ENCODE measurements at places on chromosomes 11 and 22.

- DNase-seq = no peak
These were observed 86.6 kb downstream of the MAML2 start for GRCh38 chr11:96256215-96257011.

GRCh38 chr22:31537019-31537535 lies 40.7 kb downstream of the SFI1 start:
- DNase-seq = no peak

GRCh38 chr11:44311339-44312261 lies 1.7 kb upstream of the ALX4 start:
- DNase-seq = no peak

- DNase-seq = no peak
These were observed 10.8 kb downstream of the SNX19 start for GRCh38 chr11:130905512-130905911.

GRCh38 chr11:61532134-61533038 lies 23.8 kb downstream of the LRRC10B start:
- peak; percentile 24 for DNase-seq

DNA sequence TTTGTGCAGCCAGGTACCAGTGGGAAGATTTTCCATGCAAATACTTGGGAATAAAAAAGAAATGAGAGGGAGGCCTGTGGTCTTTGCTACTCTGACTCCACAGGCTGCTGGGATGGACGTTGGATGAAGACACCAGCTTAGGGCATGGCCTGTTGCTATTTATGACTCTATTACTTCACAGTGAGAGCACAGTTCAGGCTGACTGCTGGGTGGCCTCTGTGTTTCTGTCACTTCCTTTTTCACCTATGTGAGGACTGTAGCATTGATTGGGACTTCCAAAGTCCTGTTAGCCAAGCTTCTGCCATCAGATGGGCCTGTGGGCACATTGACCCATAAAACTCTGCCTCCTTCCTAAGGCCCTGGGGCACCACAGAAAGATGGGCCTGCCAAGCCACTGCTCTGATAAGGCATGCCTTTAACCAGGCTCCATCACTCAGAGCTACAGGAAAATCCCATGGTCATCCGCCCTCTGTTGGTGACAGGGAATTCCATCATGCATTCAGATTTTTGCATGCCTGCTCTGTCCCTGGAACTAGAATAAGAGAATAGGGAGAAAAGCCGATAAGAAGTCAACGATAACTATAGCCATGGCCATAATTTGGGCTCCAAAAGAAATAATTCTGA lies 64.6 kb downstream of the KCNJ1 start:
- DNase-seq = no peak

DNA sequence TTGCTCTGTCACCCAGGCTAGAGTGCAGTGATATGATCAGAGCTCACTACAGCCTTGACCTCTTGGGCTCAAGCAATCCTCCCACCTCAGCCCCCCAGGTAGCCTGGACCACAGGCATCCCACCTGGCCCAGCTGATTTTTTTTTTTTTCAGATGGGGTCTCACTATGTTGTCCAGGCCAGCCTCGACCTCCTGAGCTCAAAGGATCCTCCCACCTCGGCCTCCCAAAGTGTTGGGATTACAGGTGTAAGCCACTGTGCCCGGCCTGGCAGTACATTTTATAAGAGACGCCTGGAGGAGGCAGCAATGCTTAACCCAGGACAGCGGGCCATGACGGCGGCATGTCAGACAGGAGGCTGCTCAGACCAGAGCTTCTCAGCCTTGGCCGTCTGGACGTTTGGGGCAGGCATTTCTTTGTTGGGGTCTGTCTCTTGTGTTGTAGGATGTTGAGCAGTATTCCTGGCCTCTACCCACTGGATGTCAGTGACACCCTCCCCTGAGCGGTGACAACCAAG lies 4.3 kb downstream of the LGALS2 start:
- no peak for DNase-seq

GRCh38 chr11:121688055-121688491 lies 235.3 kb upstream of the SORL1-AS1 start:
- no peak for DNase-seq

DNA sequence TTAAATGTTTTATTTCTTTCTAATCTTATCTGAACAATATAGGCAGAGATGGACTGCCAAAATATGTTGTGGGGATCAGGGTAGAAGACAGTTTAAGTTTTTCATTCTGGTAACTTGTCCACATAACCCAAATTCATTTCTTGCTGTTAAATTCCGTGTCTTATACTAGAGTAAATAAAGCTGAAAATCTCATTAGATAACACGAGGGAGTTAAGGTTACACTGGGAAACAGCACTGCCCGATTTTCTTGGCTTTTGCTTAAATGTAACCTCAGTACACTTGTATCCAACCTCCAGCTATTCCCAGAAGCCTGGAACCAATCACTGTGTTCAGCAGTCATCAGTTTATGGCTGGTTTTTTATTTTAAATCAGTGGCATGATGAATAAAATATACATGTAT lies 48.2 kb downstream of the MICAL3 start:
- no peak for DNase-seq

- DNase-seq = no peak
These were observed 70.9 kb downstream of the SCUBE1 start for GRCh38 chr22:43272301-43272700.

- no peak for DNase-seq
These were observed 5.5 kb downstream of the CATSPER1 start for GRCh38 chr11:66020618-66021357.

GRCh38 chr11:85844439-85845123 lies 10.6 kb upstream of the CCDC83 start:
- DNase-seq = no peak

- no peak for DNase-seq
These were observed 646 bp upstream of the PATZ1 start for GRCh38 chr22:31346733-31347250.

GRCh38 chr11:130771708-130772107 lies 144.6 kb downstream of the SNX19 start:
- DNase-seq = no peak

DNA sequence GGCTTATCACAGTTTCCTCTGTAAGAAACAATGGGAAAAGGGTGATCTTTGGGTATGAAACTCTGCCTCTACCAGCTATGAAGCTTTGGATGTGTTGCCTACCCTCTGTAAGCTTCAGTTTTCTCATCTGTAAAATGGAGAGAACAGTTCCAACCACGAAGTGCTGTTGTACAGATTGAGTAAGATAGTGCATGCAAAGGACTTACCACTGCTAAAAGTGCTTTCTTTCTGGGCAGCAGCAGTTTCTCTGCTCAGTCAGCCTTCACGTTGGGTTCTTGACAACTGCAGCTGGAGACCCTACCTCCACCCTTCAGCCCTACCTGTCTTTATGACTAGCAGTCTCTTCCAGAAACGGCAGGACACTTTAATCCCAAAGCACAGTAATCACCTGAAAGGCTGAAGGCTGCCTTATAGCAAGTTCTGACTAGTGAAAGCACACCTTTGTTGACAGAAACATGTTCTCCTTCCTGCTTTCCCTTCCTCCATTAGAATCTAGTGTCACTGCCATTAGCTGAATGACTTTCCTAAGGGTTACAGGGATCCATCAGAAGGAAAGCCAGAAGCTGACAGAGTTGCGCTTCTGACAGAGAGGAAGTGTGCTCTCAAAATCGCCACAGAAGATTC lies 91.4 kb downstream of the RPL27A start:
- DNase-seq = no peak

- DNase-seq = no peak
These were observed 45.0 kb downstream of the TEAD1 start for GRCh38 chr11:12719221-12719620.

DNA sequence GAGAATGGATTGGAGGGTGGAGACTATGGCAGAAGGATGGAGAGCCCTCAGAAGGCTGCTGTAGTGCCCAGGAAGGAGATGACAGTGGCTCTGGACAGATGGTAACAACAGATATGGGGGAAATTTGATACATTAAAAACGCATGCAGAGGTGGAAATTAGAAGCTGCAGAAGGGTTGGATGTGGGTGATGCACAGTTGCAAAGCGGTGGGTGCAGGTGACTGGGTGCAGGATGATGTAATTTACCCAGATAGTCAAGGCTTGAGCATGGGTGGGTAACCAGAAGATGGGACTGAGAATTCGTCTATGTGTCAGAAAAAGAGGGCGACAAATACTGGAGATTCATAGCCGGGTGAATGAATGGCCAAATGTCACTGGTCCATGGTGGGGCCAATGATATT lies 570.3 kb downstream of the MN1 start:
- DNase-seq = no peak

GRCh38 chr11:10695833-10696232 lies 2.3 kb upstream of the IRAG1 start:
- DNase-seq = no peak

- DNase-seq = no peak
These were observed 69.1 kb downstream of the MICAL2 start for GRCh38 chr11:12179531-12179930.

DNA sequence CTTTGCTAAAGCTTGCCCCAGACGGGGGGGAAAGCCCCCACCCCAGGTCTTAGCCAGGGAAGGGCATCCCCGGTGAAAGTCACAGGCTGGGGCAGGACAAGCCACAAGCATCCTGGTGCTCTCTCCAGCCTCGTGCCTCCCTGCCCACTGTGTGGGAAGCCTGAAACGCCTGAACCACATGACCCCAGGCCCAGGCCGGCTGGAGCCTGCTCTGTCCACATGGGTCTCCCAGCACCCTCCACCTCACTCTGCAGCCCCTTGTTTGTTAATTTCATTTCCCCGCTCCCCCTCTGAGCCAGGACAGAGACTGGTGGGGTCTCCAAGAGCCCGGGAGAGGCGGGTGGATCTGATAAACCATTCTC lies 58.3 kb upstream of the TCF20 start:
- DNase-seq = no peak
